ENCODE measurements at places on chromosomes 3 and 15.

DNA sequence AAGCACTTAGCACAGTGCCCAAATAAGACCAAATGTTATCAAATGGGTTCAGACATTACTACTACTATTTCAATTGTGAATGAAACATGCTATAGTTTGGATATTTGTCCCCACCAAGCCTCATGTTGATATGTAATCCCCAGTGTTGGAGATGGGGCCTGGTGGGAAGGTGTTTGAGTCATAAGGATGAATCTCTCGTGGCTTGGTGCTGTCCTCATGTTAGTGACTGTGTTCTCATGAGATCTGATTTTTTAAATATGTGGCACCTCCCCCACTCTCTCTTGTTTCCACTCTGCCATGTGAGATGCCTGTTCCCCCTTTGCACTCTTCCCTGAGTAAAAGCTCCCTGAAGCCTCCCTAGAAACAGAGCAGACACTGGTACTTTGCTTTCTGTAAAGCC is 148.7 kb upstream of the TGFBR2 start:
- no peak for DNase-seq

DNA sequence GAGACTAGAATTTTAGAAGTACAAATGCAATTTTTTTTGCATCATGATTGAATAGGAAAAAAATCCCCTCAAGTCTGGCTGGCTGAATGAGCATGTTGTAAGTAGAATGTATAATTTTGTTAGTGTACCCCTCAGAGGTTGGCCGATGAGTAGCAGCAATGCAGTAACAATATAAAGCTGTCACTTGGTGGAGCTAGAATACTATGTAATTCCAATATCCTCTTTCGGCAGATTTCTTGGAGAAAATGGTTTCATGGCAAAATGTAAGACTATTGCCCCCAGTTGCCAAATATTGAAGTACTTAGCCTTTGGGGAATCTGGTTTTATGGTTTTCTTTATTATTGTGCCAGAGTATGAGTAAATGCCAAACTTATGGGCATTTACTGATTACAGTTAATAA is 39.8 kb upstream of the SGO1 start:
- peak; percentile 26 for DNase-seq

- DNase-seq = no peak
These were observed 26.1 kb upstream of the MGLL start for GRCh38 chr3:127848131-127849129.

GRCh38 chr3:11438646-11439045 is 166.4 kb downstream of the ATG7 start:
- DNase-seq = no peak

DNA sequence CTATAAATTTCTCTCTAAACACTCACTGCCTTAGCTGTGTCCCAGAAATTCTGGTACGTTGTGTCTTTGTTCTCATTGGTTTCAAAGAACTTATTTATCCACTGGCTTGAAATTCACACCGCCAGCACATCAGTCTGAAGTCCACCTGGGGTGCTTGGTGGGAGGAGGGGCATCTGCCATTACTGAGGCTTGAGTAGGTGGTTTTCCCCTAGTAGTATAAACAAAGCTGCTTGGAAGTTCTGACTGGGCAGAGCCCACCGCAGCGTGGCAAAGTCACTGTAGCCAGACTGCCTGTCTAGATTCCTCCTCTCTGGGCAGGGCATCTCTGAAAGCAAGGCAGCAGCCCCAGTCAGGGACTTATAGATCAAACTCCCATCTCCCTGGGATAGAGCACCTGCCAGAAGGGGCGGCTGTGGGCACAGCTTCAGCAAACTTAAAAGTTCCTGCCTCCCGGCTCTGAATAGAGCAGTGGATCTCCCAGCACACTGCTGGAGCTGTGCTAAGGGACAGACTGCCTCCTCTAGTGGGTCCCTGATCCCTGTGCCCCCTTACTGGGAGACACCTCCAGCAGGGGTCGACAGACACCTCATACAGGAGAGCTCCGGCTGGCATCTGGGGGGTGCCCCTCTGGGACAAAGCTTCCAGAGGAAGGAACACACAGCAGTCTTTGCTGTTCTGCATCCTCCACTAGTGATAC is 114.1 kb downstream of the SUCLG2 start:
- DNase-seq = no peak

GRCh38 chr15:69742361-69742760 is 289.7 kb downstream of the RPLP1 start:
- DNase-seq = no peak

DNA sequence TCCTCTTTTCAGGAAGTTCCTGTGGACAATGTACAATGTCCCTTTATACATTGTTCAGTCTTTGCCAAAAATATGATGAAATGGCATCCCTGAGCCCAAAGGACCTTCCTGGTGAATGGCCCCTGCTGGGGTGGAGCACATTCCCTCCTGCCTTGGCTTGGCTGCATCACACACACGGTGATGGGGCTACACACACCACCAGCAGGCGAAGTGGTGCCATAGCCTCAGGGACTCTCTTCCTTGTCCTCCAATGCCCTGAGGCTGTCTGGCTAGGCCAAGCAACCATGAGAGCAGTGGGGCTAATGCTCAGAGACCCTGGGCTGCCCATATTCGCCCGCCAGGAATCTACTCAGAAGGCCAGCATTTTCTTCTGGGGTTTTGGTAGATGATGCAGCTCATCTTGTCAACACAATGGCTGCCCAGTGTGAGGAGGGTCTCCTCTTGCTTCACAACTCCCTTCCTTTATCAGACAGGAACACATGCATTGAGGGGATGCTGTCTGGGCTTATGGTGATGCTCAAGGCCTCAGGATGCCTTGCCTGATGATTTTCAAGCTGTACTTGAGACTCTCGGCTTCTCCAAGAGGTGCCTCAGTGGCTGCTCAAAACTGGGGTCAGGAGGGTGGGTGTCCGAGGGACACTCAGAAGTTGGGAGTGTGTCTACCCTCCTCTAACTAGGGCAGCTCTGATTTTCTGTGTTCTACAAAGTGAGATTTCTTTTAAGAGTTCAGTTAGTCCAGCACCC is 40.9 kb upstream of the EPHB1 start:
- no peak for DNase-seq
